ENCODE measurements at places on chromosomes 3 and 15. TPM values are rescaled to one million over a fixed set of nuclear protein-coding genes. Genes with fewer than 3 reads are reported as not detected.

Gene THSD4
- 21.4 TPM for total RNA-seq

Gene NISCH
- 13.8 TPM for total RNA-seq

Gene CADPS
- total RNA-seq = not detected

Gene TUSC7
- not detected for total RNA-seq

Gene WDR72
- 7.0 TPM for total RNA-seq

Gene ITIH1
- not detected for total RNA-seq

Gene ALCAM
- total RNA-seq = 70.8 TPM

Gene C2CD4A
- total RNA-seq = not detected

Gene REC114
- not detected for total RNA-seq

Gene HHLA2
- total RNA-seq = 0.13 TPM

Gene C3orf20
- total RNA-seq = 0.03 TPM

Gene RNF7
- total RNA-seq = 139 TPM

Gene CHRNA5
- 38.2 TPM for total RNA-seq

Gene ZPLD1
- total RNA-seq = 0.08 TPM

Gene TMEM40
- total RNA-seq = 0.88 TPM
